ENCODE measurements at places on chromosomes 16 and 17.

- no peak for DNase-seq
Observed at GRCh38 chr16:56864960-56865359, at the start of gene SLC12A3. SLC12A3 (plus strand) TSS chr16:56865207; CDS start chr16:56865236, 29 bp downstream.

DNA sequence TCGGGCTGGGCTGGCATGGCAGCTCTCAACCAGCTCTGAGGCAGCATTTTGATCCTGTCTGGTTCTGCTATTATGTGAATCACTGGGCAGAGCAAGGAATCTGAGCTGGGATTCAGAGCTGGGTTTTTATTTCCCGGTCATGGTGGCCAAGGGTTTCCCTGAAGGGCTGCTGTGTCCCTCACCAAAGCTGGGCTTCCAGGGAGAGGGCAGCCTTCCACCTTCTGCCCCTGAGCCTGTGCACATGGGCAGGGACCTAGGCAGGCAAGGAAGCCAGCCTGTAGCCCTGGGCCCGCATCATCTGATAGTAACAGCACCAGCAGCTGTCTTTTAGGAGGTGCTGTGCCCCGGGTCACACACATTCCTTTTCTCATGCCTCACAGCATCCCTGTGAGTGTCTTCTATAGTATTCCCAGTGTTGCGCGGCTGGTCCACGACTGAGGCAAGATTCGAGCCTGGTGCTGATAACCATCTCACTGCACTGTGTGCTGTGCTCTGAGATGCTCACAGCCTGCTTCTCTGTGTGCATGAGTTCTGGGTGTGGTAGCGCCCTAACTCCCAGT lies 85.3 kb upstream of the PLCG2 start:
- DNase-seq = no peak

GRCh38 chr17:56897646-56898424 lies 16.0 kb downstream of the TRIM25 start:
- DNase-seq = no peak

- DNase-seq = no peak
Observed at GRCh38 chr17:50618941-50619340, 15.7 kb upstream of the ABCC3 start.

DNA sequence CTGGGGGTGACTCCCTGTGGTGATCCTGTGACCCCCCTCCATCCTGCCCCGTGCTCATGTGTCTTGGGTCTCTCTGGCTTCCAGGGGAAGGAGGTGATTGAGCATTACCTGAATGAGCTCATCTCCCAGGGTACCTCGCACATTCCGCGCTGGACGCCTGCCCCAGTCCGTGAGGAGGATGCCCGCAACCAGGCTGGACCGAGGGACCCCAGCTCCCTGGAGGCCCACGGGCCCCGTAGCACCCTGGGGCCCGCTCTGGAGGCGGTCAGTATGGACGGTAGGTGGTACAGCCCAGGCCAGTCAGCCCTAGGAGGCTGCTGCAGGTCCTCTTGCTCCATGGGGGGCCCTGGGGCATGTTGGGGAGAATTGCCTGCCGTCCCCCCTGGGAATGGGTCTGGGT lies 33.6 kb downstream of the SEC14L5 start:
- DNase-seq = no peak

- DNase-seq = no peak
Observed at GRCh38 chr17:74987909-74988711, 678 bp downstream of the CDR2L start.

DNA sequence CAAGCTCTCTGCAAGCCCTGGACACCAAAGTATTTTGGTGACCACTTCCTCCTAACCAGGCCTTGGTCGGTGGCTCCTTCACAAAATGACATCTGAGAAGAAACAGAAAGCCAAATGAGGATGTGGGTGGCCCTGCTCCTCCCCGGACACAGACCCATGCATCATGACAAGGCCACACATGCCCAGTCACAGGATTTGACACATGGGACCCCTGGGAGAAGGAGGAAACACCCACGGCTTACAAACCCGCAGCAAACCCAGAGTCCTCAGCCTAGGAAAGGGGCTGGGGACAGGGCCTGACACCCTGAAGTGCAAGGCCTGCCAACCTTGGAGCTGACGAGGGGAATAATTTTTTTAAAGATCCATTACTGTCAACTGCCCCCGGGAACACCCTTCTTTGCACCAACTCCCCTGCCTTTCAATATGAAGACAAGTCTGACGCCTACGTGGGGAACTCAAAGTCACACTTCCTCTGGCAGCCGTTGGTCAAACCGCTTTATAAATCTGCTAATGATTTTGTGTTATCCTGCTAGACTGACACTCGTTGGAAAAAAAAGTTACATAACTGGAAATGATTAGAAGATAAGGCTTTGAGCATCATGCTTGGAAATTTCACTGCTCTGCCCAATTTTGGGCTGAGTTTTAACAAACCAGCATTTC lies 41.3 kb downstream of the GAS7 start:
- no peak for DNase-seq

DNA sequence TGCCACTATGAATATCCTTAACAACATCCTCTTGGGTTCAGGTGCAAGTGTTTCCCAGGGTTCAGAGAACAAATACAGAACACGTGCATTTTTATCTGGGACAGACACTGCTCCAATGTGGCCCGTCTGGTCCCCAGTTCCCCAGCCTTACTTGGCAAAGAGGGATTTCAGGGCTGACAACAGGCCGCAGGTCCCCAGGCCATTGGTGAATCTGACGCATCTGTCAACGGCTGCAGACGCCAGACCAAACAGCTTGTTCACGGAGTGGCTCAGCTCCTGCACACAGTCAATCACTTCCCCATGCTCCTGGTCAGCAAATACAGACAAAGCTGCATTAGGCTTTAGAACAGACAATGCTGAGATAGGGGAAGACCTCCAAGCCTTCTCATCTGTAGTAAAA lies 36.2 kb downstream of the COG7 start:
- no peak for DNase-seq

- DNase-seq = no peak
Observed at GRCh38 chr16:67468731-67469130, 12.2 kb downstream of the ATP6V0D1 start.

DNA sequence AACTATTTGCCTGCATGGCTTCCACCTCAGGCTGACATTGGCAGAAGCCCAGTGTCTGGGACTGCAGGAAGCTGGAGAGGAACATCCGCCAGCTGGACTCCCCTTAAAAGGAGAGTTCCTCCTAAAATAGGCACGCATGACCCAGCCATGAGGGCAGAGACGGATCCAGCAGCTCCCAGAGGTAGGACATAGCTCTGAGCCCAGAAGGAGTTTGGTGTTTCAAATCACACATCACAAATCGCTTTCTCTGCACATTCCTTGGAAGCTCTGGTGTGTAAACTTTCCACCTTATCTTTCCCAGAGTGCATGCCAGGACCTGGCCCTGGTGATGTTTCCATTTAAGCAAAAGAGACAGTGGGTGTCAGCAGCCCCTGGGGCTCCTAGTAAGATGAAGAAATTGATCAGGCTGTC lies 231.1 kb upstream of the CDH5 start:
- no peak for DNase-seq

GRCh38 chr17:35390156-35390555 lies 16.7 kb upstream of the SLFN11 start:
- no peak for DNase-seq

GRCh38 chr16:48003206-48003907 lies 152.4 kb downstream of the ABCC12 start:
- DNase-seq = no peak

- no peak for DNase-seq
Observed at GRCh38 chr17:80682372-80682771, 137.7 kb downstream of the RPTOR start.

- no peak for DNase-seq
Observed at GRCh38 chr17:48237456-48237855, 129.9 kb downstream of the SNX11 start.

DNA sequence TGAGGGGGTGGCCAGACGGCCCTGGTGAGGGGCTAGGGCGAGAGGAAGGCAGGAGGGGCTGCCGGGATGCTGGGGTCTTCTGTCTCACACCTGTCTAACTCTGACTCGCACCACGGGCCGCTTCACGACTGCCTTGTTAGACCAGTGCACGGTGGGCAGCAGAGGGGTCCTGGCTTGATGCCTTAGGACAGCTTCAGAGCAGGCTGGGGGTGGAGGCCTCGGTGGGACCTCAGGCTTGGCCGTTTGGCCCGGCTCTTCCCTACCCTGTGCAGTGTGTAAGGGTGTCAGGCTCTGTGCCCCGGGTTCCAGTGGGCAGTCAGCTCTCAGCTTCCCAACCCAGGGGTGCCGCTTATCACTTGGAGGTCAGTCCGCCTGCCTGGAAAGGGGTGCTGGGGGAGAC lies 100.7 kb downstream of the OR1D5 start:
- DNase-seq = no peak

DNA sequence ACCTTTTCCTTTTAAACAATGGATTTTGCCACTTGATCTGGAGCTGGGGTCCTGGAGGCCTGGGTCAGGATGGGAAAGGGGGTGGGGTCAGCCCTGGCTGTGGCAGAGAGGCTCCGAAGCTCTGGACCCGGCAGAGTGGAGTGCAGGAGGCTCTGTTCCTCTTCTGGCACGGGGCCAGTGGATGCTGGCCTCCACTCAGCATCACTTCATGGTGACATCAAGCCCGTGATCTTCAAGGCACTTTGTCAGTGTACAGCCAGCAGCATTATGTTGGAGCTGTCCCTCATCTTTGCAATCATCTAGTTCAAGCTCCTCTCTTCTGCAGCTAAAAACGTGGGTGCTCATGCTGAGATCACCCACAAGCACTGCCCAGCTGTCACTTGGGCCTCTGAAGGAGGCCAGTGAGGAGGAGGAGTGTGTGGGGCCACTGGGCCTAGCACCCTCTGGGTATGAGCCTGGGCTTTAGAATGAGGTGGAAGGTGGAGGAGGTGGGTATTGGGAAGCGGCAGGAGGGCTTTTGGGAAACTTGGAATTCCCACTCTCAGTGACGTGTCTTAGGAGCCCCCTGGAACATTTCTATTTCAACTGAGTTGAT lies 45.9 kb upstream of the MGAT5B start:
- DNase-seq = no peak

DNA sequence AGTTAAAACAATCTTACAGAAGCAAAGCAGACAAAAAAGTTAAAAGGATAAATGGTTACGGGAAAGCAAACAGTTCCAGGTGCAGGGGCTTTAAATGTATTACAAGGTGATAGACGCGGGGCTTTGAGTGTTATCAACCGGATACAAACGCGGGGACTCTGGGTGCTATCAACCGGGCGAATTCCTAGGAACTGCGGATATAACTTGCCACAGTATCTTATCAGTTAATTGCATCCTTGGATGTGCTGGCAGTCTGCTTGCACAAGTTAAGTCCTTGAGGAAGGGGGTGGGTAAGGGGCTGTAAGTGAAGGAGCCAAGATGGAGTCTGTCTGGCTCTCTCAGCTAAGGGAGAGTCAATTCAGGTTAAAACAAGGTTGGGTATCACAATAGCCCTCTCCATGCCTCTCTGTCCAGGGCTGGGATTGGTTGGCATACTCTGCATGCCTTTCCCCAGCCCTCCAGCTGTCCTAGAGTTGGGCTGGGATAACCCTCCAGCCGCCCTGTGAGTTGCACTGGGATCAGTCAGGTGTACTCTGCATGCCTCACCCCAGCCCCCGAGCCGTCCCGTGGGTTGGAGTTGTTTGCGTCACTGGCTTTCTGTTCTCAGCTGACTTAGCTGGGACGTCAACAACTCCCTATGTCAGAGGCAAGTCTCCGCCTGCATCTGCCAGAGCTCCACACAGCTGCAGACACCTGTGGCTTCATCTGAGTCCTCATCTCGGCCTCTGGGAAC lies 40.9 kb downstream of the TMEM235 start:
- DNase-seq = peak; percentile 47
